Sigmoid colon (tissue), 7 donors: ENCODE measurements at places on chromosomes 12 and 14. TPM values are rescaled to one million over a fixed set of nuclear protein-coding genes. Genes with fewer than 3 reads are reported as not detected.

TNFRSF1A gene
- total RNA-seq: 135 TPM

KLRK1 gene
- total RNA-seq: 1.7 TPM

TEX22 gene
- not detected for total RNA-seq

LBHD2 gene
- not detected for total RNA-seq

DNA sequence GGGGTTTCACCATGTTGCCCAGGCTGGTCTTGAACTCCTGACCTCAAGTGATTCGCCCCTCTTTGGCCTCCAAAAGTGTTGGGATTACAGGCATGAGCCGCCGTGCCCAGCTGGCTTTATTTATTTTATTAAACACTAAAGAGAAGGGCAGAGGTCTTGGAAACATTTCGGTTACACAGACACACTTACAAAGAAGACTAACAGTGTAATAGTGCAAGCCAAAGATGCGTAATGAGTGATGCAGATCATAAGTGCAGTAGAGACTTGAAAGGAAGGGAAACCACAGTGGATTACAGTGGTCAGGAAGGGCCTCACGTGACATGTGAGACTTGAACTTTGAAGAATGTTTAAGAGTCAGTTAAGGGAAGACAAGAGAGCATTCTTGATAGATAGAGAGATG is 33.9 kb upstream of the CDK17 start:
- no peaks in the 10 kb centered on the region for H3K27me3 ChIP-seq
- no peak for DNase-seq
- H3K4me3 ChIP-seq: no peak overlapping the region
- no peak overlapping the region for H3K27ac ChIP-seq
- H3K4me1 ChIP-seq: no peaks in the 10 kb centered on the region

DNA sequence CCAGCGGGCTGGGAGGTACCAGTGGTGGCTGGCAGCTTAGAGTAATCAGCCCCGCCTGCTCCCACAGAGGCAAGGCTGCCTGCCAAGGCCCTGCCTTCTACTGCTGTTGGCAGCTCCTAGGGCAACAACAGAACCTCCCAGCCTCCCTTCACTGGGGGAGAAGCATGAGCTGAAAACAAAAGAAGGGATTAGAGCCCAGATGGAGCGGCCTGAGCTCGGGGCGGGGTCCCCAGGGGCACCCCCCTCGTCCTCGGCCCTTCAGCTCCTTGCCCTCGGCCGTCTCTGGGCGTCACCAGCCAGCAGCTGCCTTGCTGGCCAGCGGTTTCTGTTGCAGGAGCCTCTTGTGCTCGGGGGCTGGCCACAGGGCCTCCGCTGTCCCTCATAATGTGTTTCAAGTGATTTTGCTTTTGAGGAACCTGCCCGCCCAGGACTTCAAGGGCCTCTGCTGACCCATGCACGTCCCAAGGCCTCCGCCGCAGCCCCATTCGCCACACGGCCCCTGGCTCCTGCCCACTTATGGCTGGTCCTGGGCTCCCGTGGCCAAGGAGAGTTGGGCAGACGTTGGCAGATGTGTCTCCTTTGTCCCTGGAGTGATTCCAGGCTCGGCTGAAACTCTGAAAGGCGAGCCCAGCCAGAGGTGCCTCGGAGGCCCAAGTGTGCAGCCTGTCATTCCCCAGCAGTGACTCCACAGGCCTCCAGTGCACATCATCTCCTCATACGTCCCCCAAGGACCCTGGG is 49.7 kb downstream of the PSMA6 start:
- H3K4me1 ChIP-seq: peaks cover 54% of the 10 kb centered on the region
- no peaks in the 10 kb centered on the region for H3K36me3 ChIP-seq
- H3K27me3 ChIP-seq: no peaks in the 10 kb centered on the region
- peak overlapping the region; percentile 99 for H3K27ac ChIP-seq
- peak overlapping the region; percentile 26 for H3K4me3 ChIP-seq

DNA sequence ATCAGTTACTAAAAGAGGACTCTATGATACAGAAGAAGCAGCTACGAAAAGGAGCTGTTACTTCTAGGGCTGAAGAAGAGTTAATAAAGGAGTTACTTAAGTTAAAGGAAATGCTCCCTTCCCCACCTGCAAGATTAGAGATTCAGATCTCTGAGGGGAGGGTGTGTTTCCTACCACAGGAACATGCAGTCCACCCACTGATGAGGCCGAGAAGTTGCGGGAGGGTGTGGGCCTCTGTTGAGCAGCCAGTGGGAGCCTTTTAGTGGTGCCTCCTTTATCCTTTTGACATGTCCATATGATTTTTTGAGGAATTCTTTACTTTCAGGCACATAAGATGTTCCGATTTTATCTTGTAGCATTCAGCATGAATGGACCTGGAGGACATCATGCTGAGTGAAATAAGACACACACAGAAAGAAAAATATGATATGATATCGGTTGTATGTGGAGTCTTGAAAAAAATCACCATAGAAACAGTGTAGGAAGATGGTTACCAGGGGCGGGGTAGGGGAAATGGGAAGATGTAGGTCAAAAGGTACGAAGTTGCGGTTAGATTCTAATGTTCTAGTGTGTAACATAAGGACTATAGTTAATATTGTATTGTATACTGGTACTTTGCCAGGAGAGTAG is 4.4 kb upstream of the M6PR start:
- H3K27me3 ChIP-seq: no peaks in the 10 kb centered on the region
- H3K4me1 ChIP-seq: no peaks in the 10 kb centered on the region
- no peak for DNase-seq
- H3K27ac ChIP-seq: no peak overlapping the region
- H3K4me3 ChIP-seq: no peak overlapping the region
- no peaks in the 10 kb centered on the region for H3K36me3 ChIP-seq

DNA sequence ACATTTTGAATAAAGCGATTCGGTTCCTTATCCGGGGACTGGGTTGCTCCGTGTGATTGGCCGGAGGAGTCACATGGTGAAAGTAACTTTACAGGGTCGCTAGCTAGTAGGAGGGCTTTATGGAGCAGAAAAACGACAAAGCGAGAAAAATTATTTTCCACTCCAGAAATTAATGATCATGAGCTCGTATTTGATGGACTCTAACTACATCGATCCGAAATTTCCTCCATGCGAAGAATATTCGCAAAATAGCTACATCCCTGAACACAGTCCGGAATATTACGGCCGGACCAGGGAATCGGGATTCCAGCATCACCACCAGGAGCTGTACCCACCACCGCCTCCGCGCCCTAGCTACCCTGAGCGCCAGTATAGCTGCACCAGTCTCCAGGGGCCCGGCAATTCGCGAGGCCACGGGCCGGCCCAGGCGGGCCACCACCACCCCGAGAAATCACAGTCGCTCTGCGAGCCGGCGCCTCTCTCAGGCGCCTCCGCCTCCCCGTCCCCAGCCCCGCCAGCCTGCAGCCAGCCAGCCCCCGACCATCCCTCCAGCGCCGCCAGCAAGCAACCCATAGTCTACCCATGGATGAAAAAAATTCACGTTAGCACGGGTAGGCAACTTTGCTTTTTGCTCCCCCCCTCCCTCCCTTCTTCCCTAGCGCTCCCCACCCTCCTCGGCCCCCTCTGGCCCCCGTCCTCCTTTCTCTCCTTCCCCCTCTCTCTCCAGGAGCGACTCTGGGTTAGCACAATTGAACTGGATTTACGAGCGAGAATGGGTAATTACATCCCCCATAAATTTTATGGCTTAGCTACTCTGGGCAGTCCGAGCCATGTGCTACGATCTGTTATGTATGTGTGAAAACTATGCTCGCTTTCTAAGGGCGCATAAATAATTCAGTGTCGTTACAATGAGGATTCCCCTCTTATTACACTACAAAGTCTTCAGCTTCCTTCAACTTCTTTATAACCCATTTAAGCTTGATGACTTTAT is at the start of gene HOXC4:
Gene HOXC4, plus strand, starts transcription at position 85 of the 991 bp plus-strand sequence. Its CDS starts 88 bp downstream, at position 173.
- H3K27ac ChIP-seq: peak within 1 kb of the TSS; percentile 69
- no peaks in the 10 kb centered on the region for H3K36me3 ChIP-seq
- peaks cover 41% of the 10 kb centered on the region for H3K4me1 ChIP-seq
- peaks cover 28% of the 10 kb centered on the region for H3K27me3 ChIP-seq
- DNase-seq: no peak

DNA sequence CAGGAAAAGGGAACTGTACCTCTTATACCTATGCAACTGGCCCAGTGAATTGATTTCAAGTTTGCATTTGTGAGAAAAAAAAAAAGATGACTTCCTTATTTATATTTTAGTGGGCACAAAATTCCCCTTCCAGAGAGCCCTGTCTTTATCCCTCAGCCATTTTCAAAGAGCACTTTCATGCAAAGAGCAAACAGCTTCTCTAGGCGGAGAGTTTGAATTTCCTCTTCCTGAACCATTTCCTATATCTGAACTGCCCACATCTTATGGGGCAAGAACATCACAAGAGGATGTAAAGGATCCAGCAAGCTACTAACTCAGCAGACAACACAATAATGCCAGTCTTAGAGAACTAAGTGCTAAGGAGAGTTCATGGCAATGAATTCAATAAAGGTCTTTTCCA is 22.3 kb upstream of the PLXNC1 start:
- H3K27me3 ChIP-seq: no peaks in the 10 kb centered on the region
- H3K27ac ChIP-seq: no peak overlapping the region
- no peaks in the 10 kb centered on the region for H3K36me3 ChIP-seq
- DNase-seq: no peak

- no peak for DNase-seq
- H3K4me1 ChIP-seq: no peaks in the 10 kb centered on the region
- no peak overlapping the region for H3K4me3 ChIP-seq
- no peak overlapping the region for H3K27ac ChIP-seq
- H3K27me3 ChIP-seq: no peaks in the 10 kb centered on the region
Observed at GRCh38 chr14:71193663-71194062, 286.4 kb downstream of the PCNX1 start.

DNA sequence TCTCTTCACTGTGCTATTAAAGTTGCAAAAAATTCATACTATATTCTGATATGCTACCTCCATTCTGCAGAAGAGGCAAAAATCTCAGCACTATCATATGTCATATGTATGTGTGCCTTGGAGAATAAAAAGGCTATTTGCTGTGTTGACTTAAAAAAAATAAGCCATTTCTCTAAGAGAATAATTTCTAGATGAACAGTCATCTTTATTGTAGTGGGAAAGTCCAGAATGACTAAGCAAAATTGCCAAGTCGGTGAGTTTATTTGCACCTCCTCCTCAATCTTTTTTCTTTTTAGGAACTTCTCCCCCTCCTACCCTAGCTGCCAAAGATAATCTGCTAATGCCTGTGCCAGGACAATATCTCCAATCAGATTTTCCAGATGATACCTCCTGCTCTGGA is 353.8 kb upstream of the FAR2 start:
- no peak for DNase-seq
- H3K4me3 ChIP-seq: no peak overlapping the region
- no peaks in the 10 kb centered on the region for H3K27me3 ChIP-seq
- no peak overlapping the region for H3K27ac ChIP-seq
- H3K4me1 ChIP-seq: peaks cover 6% of the 10 kb centered on the region

DNA sequence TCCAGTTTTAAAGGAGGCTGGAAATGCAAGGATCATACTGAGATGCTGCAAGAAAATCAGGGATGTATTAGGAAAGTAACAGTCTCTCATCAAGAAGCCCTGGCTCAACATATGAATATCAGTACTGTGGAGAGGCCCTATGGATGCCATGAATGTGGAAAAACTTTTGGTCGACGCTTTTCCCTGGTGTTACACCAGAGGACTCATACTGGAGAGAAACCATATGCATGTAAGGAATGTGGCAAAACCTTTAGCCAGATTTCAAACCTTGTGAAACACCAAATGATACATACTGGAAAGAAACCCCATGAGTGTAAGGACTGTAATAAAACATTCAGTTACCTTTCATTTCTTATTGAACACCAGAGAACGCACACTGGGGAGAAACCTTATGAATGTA is 24.5 kb downstream of the ZNF891 start:
- no peak for DNase-seq
- no peaks in the 10 kb centered on the region for H3K27me3 ChIP-seq
- H3K27ac ChIP-seq: no peak overlapping the region
- no peak overlapping the region for H3K4me3 ChIP-seq

- no peak overlapping the region for H3K27ac ChIP-seq
- peaks cover 74% of the 10 kb centered on the region for H3K4me1 ChIP-seq
- no peak for DNase-seq
- no peaks in the 10 kb centered on the region for H3K36me3 ChIP-seq
Observed at GRCh38 chr12:122058549-122059149, 19.9 kb upstream of the MLXIP start.

DNA sequence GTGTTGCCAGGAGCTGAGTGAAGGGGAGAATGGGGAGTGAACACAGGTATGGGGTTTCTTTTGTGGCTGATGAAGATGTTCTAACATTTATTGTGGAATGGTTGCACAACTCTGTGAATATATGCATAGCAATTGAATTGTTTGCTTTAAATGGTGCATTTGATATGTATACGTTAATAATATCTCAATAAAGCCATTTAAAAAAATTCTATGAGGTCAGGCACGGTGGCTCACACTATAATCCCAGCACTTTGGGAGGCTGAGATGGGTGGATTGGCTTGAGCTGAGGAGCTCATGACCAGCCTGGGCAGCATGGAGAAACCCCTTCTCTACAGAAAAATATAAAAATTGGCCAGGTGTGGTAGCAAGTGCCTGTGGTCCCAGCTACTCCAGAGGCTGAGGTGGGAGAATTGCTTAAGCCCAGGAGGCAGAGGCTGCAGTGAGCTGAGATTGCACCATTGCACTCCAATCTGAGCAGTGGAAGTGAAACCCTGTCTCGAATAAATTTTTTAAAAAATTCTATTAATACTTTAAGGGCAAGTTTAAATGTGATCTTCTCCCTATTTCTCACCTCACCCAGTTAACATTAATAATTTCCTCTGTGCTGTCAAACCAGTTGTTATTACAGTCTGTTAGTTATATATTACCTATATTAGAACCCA is 65.3 kb downstream of the DENND5B start:
- H3K36me3 ChIP-seq: no peaks in the 10 kb centered on the region
- no peak overlapping the region for H3K27ac ChIP-seq
- H3K27me3 ChIP-seq: no peaks in the 10 kb centered on the region
- no peak overlapping the region for H3K4me3 ChIP-seq
- DNase-seq: no peak

GRCh38 chr12:131096681-131097181 is 143.0 kb downstream of the ADGRD1 start:
- H3K27ac ChIP-seq: no peak overlapping the region
- no peaks in the 10 kb centered on the region for H3K4me1 ChIP-seq
- no peaks in the 10 kb centered on the region for H3K27me3 ChIP-seq
- DNase-seq: peak; percentile 44
- no peaks in the 10 kb centered on the region for H3K36me3 ChIP-seq
- no peak overlapping the region for H3K4me3 ChIP-seq

DNA sequence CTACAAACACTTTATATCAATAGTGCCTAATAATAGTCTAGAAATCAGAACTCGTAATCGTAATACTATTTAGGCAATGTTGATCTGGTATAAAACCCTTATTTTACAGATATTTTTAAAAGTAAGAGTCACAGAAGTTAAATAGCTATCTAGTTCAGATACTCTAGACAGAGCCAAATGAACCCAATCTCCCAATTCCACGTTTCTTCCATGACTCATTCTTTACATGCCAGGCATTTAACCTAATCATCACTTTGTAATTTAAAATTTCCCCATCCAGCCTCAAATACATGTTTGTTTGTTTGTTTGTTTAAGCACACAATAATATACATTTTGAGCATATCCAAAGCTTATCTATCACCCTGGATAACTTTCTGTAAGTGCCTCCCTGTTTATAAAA is 36.4 kb upstream of the GARIN6 start:
- H3K36me3 ChIP-seq: no peaks in the 10 kb centered on the region
- DNase-seq: no peak
- H3K27me3 ChIP-seq: no peaks in the 10 kb centered on the region
- H3K27ac ChIP-seq: no peak overlapping the region
- H3K4me1 ChIP-seq: no peaks in the 10 kb centered on the region
